ENCODE measurements at places on chromosomes 1 and 21. TPM values are rescaled to one million over a fixed set of nuclear protein-coding genes. Genes with fewer than 3 reads are reported as not detected.

DNA sequence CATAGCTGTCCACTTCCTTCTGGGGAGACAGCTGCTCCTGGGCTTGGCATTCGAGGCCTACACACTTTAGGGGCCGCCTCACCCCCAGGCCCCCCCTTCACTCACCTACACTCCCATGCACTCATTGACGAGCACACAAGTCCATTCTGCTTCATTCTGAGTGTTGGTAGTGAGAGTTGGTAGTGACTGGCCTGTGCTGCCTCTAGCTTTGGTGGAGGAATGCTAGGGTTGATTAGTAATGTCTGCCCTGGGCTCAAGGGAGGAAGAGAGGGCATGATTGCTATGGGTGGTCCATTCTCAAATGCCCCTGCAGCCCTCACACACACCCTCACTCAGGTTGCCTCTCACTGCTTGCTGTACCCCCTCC, 30.4 kb downstream of the TRIM11 start:
- peaks cover 26% of the 10 kb centered on the region for H3K27me3 ChIP-seq
- peaks cover 12% of the 10 kb centered on the region for H3K4me1 ChIP-seq
- no peak overlapping the region for H3K27ac ChIP-seq

DNA sequence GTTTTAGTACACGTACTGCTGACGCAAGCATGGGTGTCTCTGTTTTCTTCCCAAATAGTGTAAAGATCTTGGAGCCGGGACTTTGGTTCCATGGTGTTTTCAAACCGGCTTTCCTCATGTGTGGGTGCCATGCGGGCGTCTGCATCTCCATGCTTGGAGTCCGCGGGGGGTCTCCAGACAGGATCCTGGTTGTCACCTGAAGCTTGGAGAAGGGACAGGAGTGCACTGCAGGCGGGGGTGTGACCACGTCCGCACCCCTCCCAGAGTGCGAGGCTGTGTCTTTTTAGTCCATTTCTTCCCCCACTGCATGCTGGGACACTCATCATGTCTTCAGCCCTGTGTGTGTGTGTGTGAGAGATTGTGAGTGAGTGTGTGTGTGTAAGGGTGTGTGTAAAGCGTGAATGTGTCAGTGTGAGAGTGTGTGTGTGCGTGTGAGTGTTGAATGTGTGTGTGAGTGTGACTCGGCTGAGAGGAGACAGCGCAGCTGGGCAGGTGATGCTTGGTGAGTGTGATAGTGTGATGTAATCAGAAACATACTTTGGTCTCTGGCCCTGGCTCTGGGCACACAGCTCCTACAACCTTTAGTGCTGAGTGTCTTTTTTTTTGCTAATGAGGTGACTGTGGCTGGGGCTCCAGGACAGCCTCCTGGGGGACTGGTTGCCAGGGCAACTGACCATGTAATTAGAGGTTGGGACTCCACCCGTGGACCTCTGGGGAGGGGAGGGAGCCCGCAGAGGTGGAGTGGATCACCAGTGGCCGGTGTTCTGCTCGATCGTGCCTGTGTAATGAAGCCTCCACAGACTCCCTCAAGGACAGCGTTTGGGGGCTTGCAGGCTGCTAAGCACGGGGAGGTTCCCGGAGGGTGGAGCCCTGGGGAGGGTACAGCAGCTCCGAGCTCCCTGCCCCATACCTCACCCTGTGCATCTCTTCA, 55.1 kb downstream of the AGPAT3 start:
- H3K4me1 ChIP-seq: peaks cover 27% of the 10 kb centered on the region
- no peak overlapping the region for H3K4me3 ChIP-seq
- peak overlapping the region; percentile 17 for H3K27ac ChIP-seq

GRCh38 chr21:41567901-41568510, 60.0 kb upstream of the TMPRSS2 start:
- no peak overlapping the region for H3K27ac ChIP-seq
- H3K36me3 ChIP-seq: peaks cover 11% of the 10 kb centered on the region
- DNase-seq: no peak

DNA sequence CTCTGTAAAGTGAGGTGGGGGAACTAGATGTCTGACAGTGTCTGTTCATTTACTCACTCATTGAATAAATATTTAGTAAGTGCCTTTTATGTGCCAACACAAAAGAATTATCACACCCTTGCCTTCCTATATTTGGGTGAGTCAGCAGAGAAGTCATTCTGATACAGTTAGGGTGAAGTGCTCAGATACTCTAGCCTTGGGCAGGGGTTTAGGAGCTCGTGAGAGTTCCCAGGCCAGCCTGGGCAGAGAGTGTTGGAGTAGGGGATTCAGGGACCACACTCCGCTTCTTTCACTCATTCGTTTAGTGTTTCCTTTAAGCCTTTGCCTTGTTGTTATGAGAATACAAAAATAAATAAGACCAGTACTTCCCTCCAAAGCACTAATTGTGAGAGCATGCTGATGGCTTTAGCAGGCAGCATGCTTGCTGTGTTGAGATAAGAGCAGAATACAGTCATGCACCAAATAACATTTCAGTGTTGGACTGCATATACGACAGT, 83.9 kb downstream of the DYRK1A start:
- H3K4me3 ChIP-seq: no peak overlapping the region
- peak overlapping the region; percentile 5 for H3K27ac ChIP-seq
- H3K4me1 ChIP-seq: peaks cover 72% of the 10 kb centered on the region
- no peaks in the 10 kb centered on the region for H3K36me3 ChIP-seq

DNA sequence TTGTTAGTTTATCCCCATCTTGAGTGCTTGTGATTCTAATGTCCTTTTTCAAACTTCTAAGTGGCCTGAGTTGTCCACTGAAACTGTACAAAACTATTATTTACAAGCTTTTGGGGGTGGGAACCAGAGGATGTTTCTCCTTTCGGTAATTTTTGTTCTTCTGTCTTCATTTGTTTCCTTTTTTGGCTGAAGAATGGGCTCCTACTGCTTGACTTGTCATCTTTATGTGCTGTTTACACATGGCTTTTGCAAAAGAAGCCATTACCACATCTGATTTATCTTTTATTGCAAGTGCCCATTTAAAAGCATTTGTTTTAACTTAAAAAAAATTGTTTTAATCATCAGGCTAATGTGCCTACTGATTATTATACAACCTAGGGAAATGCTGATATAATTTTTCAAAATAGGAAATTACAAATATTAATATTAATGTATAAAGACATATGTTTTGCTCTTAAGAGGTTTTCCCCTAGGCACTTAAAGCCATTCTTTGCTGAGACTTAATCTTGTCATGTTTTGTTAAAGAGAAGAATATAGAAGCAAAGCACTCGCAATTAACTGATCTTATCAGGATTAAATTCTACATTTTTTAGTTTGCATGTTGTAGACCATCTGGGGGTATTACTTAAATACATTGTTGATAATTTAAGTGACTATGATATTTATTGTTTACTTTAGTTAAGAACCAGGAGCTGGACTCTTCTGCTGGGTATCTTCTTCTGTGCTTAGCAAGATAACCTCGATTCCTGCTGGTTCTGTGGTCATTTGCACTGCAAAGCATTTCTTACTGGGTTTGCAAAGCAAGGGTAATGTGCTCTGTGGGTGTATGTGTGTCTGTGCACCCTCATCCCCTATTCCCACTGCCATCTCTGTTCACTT, 40.1 kb downstream of the TMEM200B start:
- H3K27me3 ChIP-seq: no peaks in the 10 kb centered on the region
- no peak overlapping the region for H3K4me3 ChIP-seq
- no peaks in the 10 kb centered on the region for H3K36me3 ChIP-seq
- H3K27ac ChIP-seq: no peak overlapping the region
- H3K4me1 ChIP-seq: peaks cover 9% of the 10 kb centered on the region
- DNase-seq: no peak

GRCh38 chr1:208025031-208025430, 114.1 kb upstream of the CD34 start:
- no peak overlapping the region for H3K27ac ChIP-seq
- peaks cover 12% of the 10 kb centered on the region for H3K4me1 ChIP-seq
- DNase-seq: no peak
- H3K36me3 ChIP-seq: no peaks in the 10 kb centered on the region
- H3K4me3 ChIP-seq: no peak overlapping the region
- 0 out of 2 replicates have a peak, but pooled peaks cover 3% of the 10 kb centered on the region for H3K27me3 ChIP-seq

DNA sequence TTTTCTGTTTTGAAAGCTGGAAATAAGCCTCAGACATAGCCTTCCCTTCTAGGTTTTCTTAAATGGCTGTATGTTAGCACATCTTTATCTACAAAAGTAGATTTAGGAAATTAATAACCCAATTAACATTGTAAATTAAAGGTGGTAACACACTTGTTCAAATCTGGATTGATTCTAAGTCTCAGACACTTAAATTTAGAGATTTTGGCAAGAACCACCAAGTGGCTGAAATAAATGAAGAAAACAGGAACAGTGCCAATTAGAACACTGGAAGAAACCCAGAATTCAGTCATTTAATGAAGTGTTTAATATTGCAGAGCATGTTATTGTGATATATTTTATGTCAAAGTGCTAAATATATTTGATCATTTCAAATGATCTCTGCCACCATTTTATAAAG, 628.2 kb downstream of the USP25 start:
- no peaks in the 10 kb centered on the region for H3K36me3 ChIP-seq
- no peaks in the 10 kb centered on the region for H3K4me1 ChIP-seq
- no peak overlapping the region for H3K4me3 ChIP-seq
- no peaks in the 10 kb centered on the region for H3K27me3 ChIP-seq
- no peak for DNase-seq

Gene ALG14
- total RNA-seq: 1.4 TPM

Gene PLXNA2
- 4.2 TPM for total RNA-seq

Gene PTGFR
- 0.11 TPM for total RNA-seq

Gene KRTAP21-2
- not detected for total RNA-seq

Measured in WTC11 (cell line).